ENCODE measurements at places on chromosomes 5 and 9.

GRCh38 chr5:135707302-135707701 lies 127.2 kb upstream of the SLC25A48 start:
- DNase-seq = no peak

- DNase-seq = no peak
These were observed 4.5 kb downstream of the SLC1A1 start for GRCh38 chr9:4494806-4495205.

GRCh38 chr9:104604801-104605200 lies 626 bp downstream of the OR13C2 start:
- DNase-seq = no peak

GRCh38 chr5:53063791-53064190 lies 45.8 kb downstream of the MOCS2 start:
- no peak for DNase-seq

GRCh38 chr9:110130211-110130610 lies 77.7 kb downstream of the C9orf152 start:
- no peak for DNase-seq

GRCh38 chr5:80864706-80865435 lies 95.3 kb upstream of the RASGRF2 start:
- no peak for DNase-seq

DNA sequence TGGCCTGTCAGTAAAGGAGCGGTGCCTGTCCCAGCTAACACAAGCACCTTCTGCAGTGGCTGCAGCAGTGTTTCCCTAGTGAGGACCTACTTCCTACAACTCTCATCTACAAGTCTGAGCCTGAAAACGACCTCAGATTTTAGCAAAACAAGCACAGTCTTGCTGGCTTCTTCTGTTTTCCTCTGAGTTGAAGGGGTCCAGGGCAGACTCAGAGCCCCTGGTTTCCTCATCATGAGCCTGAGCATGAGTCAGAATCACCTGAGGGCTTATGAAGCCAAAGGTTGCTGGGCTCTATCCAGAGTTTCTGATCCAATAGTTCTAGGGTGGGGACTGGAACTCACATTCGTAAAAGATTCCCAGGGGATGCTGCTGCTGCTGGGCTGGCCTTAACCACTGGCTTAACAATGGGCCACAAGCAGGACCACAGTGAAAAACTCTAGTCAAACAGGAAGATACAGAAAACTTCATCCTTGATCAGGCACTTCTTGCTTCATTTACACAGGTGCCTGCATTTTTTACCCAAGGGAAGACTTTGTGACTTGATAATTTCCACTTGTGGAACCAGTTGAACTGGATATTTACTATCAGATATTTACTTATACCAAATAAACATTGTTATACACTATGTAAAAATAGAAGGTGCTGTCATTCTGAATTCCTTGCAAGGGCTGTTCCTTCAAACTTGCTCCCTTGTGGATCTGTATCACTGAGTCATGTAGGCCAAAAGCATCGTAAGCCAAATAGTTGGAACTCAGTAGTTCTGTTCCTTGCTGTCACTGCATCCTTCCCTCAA lies 4.3 kb upstream of the ACER2 start:
- no peak for DNase-seq

- no peak for DNase-seq
These were observed 58.8 kb upstream of the RPS23 start for GRCh38 chr5:82336959-82337351.

DNA sequence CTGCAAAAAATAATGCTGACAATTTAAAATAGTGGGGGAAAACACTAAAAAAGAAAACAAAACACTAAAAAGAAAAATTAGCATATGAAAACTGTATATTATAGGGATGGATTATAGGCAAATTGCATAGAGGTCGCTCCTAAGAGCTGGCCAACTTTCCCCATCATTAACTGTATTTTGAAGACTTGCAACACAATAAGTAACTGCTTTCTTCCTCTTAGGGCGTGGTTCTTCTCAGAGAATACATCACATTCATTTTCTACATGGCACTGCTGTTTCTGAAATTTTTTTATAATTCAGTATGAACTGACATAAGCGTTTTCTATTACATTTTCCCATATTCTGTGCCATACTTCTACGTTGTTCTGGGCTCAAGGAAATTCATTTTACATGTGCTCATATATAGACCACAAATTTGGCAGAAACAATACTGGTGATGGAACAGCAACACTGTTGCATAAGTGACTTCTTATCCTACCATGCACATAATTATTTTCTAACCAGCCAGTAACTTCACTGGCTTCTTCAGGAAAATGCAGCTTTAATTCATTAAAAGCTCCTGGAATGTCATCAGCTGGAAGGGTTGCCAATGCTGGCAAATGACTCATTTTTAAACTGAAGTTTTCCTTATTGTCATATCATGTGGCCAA lies 171.2 kb upstream of the DMAC1 start:
- no peak for DNase-seq

- DNase-seq = no peak
These were observed 199.7 kb downstream of the NNT start for GRCh38 chr5:43802651-43803050.

DNA sequence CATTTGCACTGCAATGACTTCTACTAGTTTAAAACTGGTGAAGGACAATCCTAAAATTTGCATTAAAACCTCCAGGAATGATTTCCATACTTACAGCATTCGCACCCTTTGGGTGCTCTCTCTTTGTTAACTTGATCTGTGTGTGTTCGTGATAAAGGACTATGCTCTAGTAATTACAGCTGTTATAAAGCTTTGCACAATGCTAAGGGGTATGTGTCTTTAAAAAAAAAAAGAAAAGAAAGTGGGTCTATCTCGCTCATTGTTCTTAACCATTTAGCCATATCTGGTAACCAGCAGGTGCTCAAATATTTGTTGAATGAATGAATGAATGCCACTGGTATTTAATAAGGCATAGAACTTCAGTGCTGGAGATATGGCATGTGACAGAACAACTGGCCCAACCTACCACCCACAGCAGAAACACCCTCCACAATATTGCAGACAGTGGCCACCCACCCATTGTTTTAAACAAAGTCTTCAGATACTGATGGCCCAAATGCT lies 8.7 kb downstream of the TRIM36 start:
- no peak for DNase-seq

- no peak for DNase-seq
These were observed 84.9 kb upstream of the ANKRD55 start for GRCh38 chr5:56317923-56318561.

- DNase-seq = no peak
These were observed 471.5 kb downstream of the ZNF608 start for GRCh38 chr5:124274949-124275348.

GRCh38 chr9:94805585-94805984 lies 79.1 kb downstream of the AOPEP start:
- no peak for DNase-seq

GRCh38 chr9:16708656-16709435 lies 161.6 kb downstream of the BNC2 start:
- DNase-seq = no peak

GRCh38 chr9:93702261-93702660 lies 125.9 kb downstream of the PHF2 start:
- DNase-seq = no peak

DNA sequence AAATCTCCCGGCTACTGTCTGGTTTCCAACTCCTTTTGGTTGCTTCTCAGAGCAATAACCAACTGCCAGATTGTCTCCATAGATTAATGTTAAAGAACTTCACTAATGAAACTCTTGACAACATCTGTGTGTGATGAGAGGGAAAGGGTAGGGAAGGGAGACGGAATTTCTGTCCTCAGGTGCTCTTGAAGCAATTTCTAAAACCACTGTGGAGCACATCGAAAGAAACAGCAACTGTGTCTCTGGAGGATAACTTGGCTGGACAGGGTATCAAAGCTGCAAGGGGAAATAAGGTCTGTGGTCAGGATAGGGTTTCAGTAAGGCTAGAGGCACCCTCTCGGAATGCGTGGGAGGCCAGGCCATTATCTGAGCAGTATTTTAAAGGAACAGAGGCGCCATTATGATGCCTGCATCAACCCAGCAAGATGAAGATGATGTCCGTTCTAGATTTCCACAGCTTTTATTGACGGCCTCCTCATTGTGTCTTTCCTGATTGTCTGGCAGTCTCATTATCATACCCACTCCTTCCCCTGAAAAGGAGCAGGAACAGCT lies 76.6 kb downstream of the RORB start:
- no peak for DNase-seq

- no peak for DNase-seq
These were observed 15.8 kb upstream of the PSAT1 start for GRCh38 chr9:78280982-78281668.

GRCh38 chr9:100150214-100150613 lies 51.2 kb downstream of the INVS start:
- DNase-seq = no peak

DNA sequence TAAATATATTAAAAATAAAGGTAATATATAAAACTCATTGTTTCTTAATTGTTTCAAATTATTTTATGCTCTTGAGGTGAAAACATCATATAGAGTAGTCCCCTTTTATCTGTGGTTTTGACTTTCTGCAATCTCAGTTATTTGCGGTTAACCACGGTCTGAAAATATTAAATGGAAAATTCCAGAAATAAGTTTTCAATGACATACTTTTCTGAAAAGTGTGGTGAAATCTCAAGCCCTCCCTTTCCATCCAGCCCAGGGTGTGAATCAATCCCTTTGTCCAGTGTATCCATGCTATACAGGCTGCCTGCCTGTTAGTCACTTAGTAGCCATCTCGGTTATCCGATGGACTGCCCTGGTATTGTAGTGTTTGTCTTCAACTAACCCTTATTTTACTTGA lies 546.7 kb upstream of the DMAC1 start:
- DNase-seq = no peak

DNA sequence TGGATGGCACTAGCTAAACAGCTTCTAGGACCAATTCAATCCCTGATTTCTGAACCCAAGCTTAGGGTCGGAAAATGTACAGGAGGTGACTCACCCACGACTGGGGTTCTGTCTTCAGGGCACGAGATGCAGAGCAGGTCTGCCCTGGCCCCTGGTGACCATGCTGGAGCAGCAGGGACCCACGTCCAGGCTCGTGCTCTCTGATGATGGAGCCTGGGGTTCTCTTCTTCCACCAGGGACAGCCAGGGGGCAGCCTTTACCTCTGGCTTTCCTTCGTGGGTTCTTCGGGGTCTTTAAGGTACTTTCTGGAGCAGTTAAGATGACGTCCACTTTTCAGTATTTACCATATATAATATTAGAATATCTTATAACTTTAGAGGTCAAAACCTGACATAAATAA lies 2.1 kb downstream of the CFAP77 start:
- DNase-seq = no peak

- no peak for DNase-seq
These were observed 28.0 kb downstream of the DNAI1 start for GRCh38 chr9:34486572-34486971.

- no peak for DNase-seq
These were observed 7.2 kb downstream of the CYSTM1 start for GRCh38 chr5:140182075-140182711.

GRCh38 chr5:103582364-103582763 lies 19.8 kb upstream of the NUDT12 start:
- DNase-seq = no peak

DNA sequence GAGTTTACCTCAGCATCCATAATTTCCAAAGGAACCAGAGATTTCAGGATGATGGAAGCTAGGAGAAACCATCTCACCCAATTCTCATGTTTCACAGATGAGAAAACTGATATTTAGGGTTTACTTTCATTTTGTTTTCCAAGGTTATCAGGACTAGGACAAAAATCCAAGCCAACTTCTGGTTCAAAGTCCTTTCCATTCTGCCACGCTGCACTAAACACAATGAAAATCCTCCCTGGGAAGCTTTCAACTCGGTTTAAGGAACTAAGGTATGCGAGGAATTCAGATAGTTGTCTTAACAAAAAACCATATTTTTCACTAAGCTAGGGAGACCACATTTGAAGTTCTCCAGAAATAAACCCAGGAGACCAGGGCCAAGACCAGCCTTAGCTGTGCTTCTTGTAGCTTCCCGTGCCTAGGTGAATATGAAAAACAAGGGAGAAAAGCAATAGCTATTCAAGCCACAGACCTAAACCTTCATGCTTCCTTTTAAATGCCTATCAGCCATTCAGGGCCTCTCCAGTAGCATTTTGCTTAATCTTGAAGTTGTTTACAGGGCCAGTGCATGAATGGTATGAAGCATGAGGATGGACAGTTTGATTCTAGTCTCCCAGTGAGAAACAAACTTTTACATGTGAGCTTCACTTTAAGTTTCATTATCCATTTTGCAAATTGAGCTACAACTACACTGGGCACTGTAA lies 167.9 kb downstream of the DENND1A start:
- DNase-seq = no peak

GRCh38 chr5:154097031-154097430 lies 58.3 kb downstream of the MFAP3 start:
- DNase-seq = no peak

GRCh38 chr9:71916834-71917534 lies 5.5 kb downstream of the C9orf85 start:
- no peak for DNase-seq

- no peak for DNase-seq
These were observed 20.3 kb downstream of the PAIP2 start for GRCh38 chr5:139361835-139362429.

DNA sequence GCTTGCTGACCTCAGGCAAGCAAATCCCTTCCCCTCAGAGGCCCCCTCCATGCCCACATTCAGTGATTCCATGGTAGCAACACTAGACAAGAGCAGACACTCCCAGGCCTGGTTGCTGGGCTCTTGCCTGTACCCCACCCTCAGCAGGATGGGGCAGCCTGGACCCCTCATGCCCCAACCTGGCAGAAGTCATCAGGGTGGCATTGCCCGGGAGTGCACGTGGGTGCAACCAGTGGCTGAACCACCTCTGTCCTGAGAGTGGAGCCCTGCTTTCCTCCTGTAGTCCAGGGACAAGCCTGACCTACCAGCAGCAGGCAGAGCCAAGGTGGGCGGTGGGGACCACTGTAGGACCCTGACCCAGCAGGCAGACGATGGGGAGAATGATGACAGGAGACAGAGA lies 65.8 kb upstream of the TBC1D2 start:
- DNase-seq = no peak

GRCh38 chr5:151580239-151580638 lies 10.9 kb downstream of the FAT2 start:
- no peak for DNase-seq

DNA sequence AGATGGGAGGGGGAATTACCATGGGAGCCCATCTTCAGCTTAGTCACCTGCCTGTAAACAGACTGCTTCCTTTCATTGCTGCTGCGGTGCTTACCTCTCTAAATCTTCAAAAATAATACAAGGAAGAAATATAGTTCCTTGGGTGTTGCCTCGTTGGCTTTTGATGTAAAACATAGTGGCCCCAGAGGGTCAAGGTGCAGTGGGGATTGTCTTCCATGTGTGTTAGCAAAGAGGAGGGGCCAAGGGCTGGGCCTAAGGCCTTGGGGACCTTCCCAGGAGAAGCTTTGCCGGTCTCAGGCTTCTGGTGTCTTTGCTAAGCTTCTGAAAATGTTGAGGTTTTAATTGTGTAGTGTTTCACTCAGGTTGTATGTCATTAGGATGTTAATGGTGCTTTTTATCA lies 90.0 kb downstream of the PDE8B start:
- DNase-seq = no peak

GRCh38 chr5:154862766-154863165 lies 4.3 kb downstream of the CNOT8 start:
- DNase-seq = no peak

Measured in stimulated activated CD4-positive, alpha-beta T cell treated with anti-CD3 and anti-CD28 coated beads, Interleukin-1b, Interleukin-23, amount 100 ng/mL, for 4 hours (primary cell).